CD4-positive, CD25-positive, alpha-beta regulatory T cell (primary cell): ENCODE measurements at places on chromosomes 2 and 18. TPM values are rescaled to one million over a fixed set of nuclear protein-coding genes. Genes with fewer than 3 reads are reported as not detected.

The OTOS gene
- not detected for total RNA-seq

The CTNNA2 gene
- not detected for total RNA-seq

The NGEF gene
- total RNA-seq = not detected

The FAM110C gene
- total RNA-seq = 4.9 TPM

The IL18R1 gene
- 19.9 TPM for total RNA-seq

The AGXT gene
- total RNA-seq = not detected
